ENCODE measurements at places on chromosomes 13 and 19. TPM values are rescaled to one million over a fixed set of nuclear protein-coding genes. Genes with fewer than 3 reads are reported as not detected.

PPP6R1 gene
- total RNA-seq: 227 TPM

ZNF93 gene
- total RNA-seq: 15.9 TPM

CEBPA gene
- total RNA-seq: 0.35 TPM

ZNF792 gene
- 3.4 TPM for total RNA-seq

ZNF730 gene
- total RNA-seq: 1.4 TPM

ZNF530 gene
- 12.2 TPM for total RNA-seq

LRRC25 gene
- not detected for total RNA-seq

TSHZ3 gene
- total RNA-seq: 0.06 TPM

CD70 gene
- total RNA-seq: 15.2 TPM

SLC25A41 gene
- 0.52 TPM for total RNA-seq

EXOC3L2 gene
- total RNA-seq: not detected

KXD1 gene
- total RNA-seq: 124 TPM

MYBPC2 gene
- 0.12 TPM for total RNA-seq

PTH2 gene
- not detected for total RNA-seq

AMER2 gene
- not detected for total RNA-seq

CTXN1 gene
- 0.52 TPM for total RNA-seq

ATP8B3 gene
- 2.3 TPM for total RNA-seq

INSR gene
- 1.4 TPM for total RNA-seq

FUT6 gene
- total RNA-seq: not detected

ZNF345 gene
- total RNA-seq: 3.6 TPM

PRR19 gene
- total RNA-seq: 0.52 TPM

LILRB3 gene
- total RNA-seq: not detected

DIRAS1 gene
- total RNA-seq: 0.16 TPM

C5AR2 gene
- total RNA-seq: not detected

SRRM5 gene
- total RNA-seq: 0.60 TPM

WDR88 gene
- total RNA-seq: 0.16 TPM

RASA3 gene
- 26.5 TPM for total RNA-seq

ATP4A gene
- not detected for total RNA-seq

LINGO3 gene
- 0.28 TPM for total RNA-seq

GSX1 gene
- total RNA-seq: not detected

UPF1 gene
- 84.6 TPM for total RNA-seq

KIR2DL4 gene
- not detected for total RNA-seq

SOX1 gene
- total RNA-seq: not detected

COL5A3 gene
- total RNA-seq: not detected

CADM4 gene
- total RNA-seq: 0.26 TPM

Measured in activated naive CD8-positive, alpha-beta T cell treated with anti-CD3 and anti-CD28 coated beads for 36 hours (primary cell).